NCI-H1694 treated with DMSO at 0.1 percent for 48 hours (cell line): ENCODE measurements at places on chromosomes 13 and 19.
A peak's percentile ranks its signal among the peaks of the same experiment; 100 is the strongest.

DNA sequence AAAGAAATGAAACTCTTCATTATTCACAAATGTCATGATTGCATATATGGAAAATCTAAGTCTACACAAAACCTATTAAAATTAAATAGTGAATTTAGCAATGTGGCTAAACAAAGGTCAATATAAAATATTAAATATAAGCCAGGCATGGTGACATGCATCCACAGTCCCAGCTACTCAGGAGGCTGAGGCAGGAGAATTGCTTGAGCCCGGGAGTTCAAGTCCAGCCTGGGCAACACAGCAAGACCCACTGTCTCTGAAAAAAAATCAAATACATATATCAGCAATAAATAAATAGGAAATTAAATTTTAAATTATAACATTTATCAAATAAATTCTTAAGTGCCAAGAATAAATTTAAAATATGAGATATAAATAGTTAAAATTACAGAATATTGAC is 11.9 kb downstream of the PSMC4 start:
- DNase-seq, result no peak

GRCh38 chr13:106709522-106709921 is 141.6 kb upstream of the ARGLU1 start:
- no peak for DNase-seq

DNA sequence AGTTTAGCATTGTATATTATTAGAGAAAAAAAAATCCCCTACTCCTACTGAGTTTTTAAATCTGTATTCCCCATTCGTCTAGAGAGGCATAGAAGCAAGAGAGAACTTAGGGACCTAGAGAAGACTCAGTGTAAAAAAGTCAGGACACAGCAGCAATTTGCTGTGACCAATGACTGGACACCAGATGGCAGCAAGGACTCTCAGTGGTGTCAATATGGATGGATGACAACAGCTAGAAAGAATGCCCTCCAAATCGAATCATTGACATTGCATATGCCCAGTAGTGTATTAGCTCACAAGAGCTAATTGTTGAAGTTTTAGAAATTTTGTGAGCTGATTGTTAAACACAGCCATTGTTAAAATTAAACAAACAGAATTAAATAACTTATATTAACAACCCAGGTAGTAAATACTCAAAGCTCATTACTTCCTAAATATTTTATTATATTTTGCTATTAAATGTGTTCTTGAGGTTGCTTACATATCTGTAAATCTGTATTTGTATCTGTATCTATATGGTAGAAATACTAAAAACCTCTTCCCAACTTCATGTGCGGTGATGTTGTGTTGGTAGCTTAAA is 43.9 kb downstream of the SIAH3 start:
- DNase-seq, result no peak

GRCh38 chr19:2327773-2328400 is 499 bp downstream of the LSM7 start:
- DNase-seq, result peak; percentile 39

- no peak for DNase-seq
These were observed 517 bp downstream of the GTF2F1 start for GRCh38 chr19:6392221-6393073.

GRCh38 chr19:30596813-30597399 is 224.7 kb downstream of the ZNF536 start:
- no peak for DNase-seq

- DNase-seq, result no peak
These were observed 12.1 kb upstream of the SLC25A42 start for GRCh38 chr19:19051478-19052213.

GRCh38 chr19:7748171-7748570 is 837 bp upstream of the CD209 start:
- no peak for DNase-seq

GRCh38 chr19:7104747-7105447 is 35.4 kb downstream of the ZNF557 start:
- no peak for DNase-seq

- DNase-seq, result no peak
These were observed 77.1 kb downstream of the DCLK1 start for GRCh38 chr13:36054041-36054440.

DNA sequence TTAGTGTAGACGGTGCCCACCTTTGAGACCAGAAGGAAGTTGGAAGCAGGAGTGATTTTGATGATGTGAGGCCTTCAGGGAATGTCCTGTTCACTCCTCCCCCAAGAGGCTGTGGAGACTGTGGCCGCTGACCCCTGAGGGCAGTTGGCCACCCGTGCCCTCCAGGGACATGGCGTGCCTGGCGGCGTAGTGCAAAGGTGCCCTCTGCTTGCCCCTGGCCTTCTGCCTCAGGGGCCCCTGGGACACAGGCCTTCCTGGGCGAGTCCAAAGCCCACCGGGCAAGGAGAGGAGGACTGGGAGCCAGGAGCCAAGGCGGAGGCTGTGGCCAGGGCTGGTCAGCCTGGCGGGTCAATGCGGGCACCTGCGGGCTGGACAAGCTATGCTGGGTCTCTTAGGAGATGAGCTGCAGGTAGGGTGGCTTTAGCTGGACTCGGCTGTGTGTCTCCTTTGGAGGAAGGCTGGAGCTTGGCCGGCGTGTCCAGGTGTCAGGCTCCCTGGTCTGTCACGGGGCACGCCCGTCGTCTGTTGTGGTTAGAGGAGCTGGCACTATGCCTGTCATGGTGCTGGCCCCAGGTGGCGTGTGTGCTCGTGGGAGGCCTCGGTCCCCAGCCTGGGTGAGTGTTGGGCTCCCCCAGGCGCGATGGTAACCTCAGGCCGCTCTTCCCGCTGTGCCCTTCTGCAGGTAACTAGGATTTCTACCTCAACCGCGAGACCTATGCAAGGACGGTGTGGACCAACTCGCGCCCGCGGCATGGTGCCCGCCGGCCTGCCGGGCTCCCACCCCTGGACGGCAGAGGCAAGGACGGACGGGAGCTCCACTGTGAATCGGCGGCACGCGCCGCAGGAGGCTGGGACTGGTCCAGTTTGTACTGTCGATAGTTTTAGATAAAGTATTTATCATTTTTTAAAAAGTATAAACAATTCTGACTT is 6.8 kb downstream of the PLEKHJ1 start:
- no peak for DNase-seq

- no peak for DNase-seq
These were observed 10.8 kb upstream of the RNF113B start for GRCh38 chr13:98187965-98188261.

DNA sequence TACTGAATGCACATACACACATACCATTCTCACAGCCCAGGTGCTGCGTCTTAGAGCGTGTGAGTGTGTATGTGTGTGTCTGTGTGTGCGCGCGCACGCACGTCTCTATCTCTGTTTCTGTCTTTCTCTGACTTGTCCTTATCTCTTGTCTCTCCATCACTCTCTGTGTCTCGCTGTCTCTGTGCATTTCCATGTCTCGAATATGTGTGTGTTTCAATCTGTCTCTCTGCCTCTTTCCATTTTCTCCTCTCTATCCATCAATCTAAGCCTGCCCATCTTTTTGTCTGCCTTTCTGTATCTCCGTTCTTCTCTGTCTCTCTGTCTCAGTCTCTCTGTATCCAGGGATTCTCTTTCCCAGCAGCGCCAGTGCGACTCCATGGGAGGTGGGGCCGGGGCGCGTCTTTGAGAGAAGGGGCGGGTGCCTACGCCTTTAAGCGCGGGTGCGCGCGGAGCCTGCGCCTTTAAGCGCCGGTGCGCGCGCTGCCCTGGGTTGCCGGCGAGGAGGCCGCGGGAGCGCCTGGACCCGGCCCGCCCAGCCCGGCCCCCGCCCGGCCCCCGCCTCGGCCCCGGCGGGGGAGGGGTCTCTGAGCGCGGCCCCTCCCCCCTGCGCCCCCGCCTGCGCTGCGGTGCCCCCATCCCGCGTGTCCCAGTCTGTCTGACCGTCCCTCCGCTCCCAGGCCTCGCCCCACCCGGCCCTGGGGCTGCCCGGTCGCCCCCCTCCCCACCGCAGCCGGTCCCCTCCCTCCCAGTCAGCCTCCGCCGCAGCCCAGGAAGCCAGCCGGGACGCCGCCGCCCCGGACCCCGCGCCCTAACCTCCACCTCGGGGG is at the start of gene LRFN3:
Gene LRFN3 (plus strand): TSS at position 464 of the 827 bp plus-strand sequence. CDS start 3,052 bp downstream, outside the sequence.
- peak; percentile 80 for DNase-seq

DNA sequence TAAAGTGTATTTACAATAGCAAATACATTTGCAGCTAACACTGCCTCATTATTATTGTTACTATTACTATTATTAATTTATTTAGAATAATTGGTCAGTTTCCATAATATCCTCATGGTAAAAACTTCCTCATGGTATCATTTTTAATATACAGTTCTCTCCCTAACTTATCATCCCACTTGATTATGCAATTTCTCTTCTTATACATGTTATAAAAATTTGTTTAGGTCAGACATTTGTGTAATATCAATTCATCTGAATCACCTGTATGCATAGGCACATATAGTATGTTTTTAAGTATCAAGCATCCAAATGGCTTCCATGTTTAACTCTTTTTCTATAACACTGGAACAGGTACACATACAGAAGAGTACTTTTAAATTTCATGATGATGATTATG is 210.8 kb upstream of the STARD13 start:
- DNase-seq, result no peak

- no peak for DNase-seq
These were observed 172.7 kb upstream of the RNF113B start for GRCh38 chr13:98349731-98350305.

GRCh38 chr19:38975214-38975860 is at the start of gene FBXO17:
Gene FBXO17, minus strand, starts transcription at chr19:38975742. Its CDS starts 25,423 bp downstream, at chr19:38950319.
- no peak for DNase-seq

DNA sequence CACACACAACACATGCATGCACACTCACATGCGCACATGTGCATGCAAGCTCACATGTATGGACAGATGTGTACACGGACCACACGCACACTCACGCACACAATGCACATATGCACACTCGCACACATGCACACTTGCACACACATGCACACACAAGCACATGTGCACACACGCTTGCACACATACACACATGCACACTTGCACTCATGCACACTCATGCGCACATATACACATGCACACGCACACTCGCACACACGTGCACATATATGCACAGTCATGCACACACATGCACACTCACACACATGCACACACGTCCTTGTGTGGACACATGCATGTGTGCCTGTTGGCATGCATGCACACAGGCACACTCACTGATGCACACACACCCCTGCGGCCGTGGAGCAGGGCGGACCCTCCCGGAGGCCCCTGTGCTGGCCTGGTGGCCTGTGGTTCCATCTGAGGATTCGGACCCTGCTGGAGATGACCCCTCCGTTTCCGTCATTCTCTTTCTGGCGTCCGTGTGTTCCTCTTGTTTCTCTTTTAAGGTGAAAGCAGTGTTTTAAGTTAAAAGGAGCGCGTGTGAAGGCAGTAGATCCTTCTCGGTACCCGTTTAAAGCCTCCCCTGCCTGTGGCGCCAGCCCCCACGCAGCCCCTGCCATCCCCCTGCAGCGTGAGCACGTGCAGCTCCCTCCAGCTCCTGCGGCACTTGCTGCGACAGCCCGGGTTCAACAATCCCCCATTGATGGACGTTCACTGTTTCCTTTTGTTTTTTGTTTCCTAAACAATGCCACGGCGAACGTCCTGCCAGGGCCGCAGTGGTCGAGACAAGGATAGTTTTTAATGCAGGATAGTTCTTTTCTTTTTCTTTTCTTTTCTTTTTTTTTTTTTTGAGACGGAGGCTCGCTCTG is 5.6 kb downstream of the NDUFS7 start:
- DNase-seq, result no peak

DNA sequence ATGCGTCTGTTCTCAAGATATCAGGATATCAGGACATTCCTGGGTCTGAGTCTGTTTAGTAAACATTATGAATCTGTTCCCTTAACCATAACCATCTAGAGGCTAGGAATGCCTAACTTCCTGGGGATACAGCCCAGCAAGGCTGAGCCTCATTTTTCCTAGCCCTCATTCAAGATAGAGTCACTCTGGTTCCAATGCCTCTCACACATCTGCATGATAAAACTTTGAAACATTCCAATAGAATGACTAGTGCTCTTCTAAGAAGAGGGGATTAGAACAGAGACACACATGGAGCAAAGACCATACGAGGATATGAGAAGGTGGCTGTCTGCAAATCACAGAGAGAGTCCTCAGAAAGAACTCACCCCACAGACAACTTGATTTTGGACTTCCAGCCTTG is 20.6 kb upstream of the CABP5 start:
- no peak for DNase-seq

DNA sequence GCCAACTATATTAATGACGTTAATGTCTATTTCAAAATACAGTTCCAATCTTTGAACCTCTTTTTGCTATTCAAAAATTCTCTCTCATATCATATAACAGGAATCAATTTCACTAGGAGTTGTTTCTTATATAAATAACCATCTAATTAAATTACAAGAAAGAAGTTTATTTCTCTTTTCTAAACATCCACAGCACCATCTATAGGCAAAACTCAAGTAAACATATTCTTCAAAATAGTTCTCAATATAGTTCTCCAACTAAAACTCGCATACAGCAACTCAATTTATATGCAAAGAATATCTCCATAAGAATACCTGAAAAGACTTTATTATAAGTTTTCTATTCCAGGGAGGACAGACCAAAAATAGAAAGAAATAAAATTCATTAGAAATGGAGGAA is 65.6 kb downstream of the RBM26 start:
- no peak for DNase-seq

- DNase-seq, result no peak
These were observed 5.4 kb downstream of the KCTD4 start for GRCh38 chr13:45195421-45195820.

DNA sequence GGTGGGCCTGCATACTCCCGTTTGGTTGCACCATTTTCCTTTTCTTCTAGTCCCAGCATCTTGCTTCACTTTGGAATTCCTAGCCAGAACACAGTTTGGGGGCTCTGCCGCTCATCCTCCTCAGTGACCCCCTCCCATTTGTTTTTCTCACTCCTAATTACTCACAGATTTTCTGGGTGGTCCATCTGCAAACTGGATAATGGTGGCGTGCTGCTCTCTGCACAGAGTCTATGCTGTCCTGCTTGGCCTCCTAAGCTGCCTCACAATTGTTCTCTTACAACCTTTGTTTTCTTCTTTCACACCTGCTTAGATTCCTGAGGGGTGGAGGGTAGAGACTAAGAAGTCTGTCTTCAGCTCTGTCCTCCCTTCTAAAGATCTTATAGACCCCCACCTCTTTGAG is 80.8 kb downstream of the SHISA2 start:
- no peak for DNase-seq

DNA sequence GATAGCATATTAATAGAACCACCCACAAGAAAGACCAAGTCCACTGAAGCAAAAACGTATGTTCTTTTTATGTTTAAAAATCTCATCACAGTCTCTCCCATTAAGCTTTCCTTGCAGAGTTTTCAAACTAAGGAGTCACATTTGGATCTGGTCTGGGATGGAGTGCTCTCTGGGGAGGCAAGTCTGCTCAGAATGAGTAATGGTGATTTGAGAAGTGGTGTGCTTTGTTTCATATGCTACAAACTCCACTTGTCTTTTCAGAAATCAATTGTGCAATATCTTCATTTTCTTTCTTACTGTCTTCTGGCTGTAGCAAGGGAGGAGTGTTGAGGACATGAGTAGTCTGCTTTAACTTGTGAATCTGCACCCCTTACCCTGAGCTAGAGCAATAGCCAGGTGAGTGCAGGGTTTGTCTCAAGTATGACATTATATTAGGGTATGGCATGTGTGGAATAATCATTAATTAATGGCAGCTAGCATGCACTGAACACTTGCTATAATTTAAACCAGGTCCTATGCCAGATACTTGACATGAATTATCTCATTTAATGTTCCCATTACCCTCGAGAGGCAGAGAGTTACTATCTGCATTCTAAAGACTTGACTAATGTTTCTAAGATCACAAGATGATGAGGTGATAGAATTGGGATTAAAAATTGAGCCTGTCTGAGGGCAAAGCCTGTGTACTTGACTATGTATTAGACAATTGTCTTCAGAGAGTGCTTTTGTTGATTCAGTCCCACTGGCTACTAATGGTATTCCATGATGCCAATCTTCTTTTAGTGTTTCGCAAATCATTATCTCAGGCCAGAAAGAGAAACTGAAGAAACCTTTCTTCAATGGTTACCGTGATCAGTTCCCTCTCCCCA is 171.8 kb downstream of the GPC6 start:
- no peak for DNase-seq
